ENCODE measurements at places on chromosomes 1 and 21.

DNA sequence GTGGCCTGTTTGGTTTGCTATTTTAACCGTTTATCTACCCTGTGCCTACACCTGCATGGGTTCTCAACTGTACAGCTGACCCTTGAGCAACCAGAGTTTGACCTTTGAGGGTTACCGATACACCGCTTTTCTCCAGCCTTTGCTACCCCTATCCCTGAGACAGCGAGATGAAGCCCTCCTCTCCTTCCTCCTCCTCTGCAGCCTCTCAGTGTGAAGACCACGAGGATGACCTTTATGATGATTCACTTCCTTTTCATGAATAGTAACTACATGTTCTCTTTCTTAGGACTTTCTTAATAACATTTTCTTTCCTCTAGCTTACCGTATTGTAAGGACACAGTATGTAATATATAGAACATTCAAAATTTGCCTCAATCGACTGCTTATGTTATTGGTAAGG is 14.5 kb upstream of the RNF187 start:
- DNase-seq = no peak

GRCh38 chr1:59071289-59071688 is 225.6 kb upstream of the FGGY start:
- DNase-seq = no peak

GRCh38 chr1:76185207-76185606 is 110.7 kb downstream of the ST6GALNAC3 start:
- DNase-seq = no peak

DNA sequence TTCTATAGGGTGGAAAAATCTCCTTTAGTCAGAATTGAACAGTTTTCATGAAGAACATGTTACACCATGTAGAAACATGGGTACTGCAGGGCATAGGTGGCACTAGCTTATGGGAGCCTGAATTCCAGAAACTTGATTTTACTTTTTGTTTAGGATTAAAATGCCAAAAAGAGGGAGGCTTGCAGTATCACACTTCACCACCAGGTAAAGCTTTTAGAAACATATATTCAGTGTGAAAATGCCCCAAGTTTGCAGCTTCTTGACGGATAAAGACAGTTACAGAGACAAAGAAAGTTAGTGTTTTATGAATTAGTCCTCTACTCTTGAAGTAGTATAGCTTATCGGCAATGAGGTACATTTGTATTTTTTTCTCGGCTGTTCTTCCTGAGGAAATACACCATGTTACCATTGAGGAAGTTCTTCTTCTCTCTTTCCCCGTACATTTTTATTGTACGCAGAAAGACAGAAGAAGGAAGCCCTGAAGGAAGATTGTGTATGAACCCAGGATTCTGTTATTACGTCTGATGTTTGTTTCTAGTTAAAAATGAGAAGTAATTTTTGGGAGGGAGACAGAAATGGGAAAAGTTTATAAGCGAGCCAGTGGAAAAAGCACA is 66.1 kb downstream of the PBX1 start:
- no peak for DNase-seq

- DNase-seq = no peak
These were observed 91.1 kb upstream of the TLR5 start for GRCh38 chr1:223234170-223234514.

DNA sequence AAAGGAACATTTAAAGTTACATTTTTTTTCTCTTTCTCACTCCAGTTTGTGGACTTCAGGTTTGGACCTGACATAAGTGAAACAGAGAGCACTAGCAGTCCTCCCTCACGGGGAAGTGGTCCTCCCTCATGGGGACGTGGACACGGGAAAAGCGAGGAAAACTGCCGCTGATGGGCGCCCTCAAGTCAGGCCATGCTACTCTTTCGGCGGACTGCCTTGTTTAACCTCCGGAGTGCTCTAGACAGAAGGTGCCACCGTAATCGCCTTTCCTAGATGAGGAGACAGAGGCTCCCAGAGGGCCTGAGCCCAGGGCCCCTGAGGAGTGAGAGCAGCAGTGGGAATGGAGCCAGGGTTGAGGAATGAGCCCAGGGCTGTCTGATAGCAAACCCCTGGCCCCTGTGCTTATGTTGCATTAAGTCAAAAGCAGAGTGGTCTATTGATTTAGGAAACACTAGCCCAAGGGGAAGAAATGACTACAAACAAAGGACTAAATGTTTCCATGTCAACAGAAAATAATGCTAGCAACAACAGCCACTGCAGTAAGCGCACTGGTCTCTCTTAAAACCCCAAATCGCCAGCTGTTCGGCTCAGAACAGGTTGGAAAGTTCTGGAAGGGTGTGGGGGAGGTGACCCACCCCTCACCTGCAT is 84.1 kb downstream of the DMRTB1 start:
- no peak for DNase-seq

DNA sequence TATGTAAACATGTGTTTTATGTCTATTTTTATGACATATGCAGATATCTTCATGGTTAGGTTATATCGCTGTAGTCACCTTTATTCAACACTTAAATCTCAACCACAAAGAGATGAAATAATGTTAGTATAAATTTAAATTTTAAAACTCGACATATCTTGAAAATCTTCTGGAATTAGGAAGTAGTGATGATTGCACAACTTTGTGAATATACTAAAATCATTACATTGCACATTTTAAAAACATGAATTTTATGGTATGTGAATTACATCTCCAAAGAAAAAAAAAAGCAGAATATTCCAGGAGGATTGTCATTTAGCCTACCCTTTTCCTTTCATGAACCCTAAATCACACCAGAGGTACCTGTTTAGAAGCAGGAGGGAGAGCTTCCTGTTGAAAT is 39.4 kb upstream of the CACYBP start:
- DNase-seq = no peak

DNA sequence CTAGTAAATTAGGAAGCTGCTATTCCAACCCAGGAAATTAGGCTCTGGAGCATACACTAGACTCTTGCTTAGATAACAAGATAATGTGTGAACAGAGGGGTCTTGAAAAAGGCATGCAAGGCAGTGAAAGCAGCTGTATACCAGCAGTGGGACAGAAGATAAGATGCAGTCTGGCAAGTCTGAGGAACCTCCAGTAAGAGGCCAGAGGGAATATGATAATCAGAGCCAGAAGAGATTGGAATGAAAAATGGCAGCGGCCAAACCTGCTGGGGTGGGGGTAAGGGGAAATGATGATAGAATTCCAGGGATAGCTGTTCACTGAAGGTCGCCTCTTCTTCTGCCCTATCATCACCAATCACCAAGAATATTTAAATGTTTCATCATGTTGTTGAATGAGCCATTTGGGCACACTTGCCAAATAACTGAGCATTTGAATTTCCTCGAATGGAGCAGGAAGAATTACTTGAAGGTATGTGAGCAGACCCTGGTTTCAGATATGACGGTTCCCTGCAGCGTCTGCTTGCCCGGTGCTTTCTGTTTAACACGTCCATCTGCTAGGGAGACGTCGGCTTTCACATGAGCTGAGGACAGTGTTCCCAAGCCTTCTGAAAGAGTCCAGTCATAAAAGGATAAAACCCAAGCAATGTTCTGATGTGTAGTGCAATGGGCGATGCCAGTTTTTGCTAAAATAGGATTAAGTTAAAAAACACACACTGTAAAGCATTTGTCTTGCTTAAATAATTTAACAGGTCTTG is 173.3 kb downstream of the RWDD3 start:
- DNase-seq = peak; percentile 71

DNA sequence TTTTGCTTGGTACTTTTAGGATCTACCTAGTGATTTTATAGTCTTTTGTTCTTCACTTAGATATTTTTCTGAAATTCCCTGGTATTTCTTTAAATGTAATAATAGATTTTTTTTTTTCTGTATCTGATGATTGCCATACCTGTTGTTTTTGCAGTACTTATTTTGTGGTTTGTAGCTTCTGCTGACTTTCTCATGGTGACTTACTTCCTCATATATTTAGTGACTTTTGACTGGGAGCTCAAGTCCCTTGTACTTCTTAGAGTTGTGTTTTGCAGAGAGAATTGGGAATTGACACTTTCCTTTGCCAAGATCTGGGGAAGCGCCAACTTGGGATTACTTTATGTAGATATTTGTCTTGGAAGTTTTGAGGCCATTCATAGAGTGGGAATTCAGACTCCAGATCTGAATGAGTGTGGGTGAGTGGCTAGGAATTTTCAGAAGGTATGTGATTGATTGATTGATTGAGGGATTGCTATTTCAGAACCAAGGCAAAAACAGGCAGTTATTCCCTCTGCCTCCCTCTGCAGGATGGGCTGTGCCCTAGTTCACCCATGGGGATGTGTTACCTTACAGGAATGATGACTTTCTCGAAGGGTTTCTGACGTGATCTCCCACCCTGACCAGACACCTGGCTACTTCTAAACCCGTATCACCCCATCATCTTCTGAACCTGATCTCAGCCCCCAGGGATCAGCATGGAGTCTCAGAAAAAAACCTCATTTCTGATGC is 219.5 kb downstream of the URB2 start:
- no peak for DNase-seq

- DNase-seq = peak; percentile 52
These were observed 10.8 kb upstream of the ANGPTL7 start for GRCh38 chr1:11178021-11179015.

DNA sequence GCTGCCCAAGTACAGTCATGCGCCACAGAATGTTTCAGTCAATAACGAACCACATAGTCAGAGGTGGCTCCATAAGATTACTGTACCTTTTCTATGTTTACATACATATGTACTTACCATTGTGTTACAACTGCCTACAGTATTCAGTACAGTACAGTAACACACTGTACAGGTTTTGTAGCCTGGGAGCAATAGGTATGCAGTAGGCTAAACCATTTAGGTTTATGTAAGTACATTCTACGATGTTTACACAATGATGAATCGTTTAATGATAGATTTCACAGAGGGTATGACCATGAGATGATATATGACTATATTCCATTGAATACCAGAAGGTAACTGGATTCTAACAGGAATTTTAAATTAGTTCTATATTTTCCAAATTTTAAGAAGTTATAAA is 10.5 kb downstream of the YY1AP1 start:
- DNase-seq = no peak

GRCh38 chr1:203695116-203695515 is 68.5 kb downstream of the ATP2B4 start:
- peak; percentile 30 for DNase-seq

DNA sequence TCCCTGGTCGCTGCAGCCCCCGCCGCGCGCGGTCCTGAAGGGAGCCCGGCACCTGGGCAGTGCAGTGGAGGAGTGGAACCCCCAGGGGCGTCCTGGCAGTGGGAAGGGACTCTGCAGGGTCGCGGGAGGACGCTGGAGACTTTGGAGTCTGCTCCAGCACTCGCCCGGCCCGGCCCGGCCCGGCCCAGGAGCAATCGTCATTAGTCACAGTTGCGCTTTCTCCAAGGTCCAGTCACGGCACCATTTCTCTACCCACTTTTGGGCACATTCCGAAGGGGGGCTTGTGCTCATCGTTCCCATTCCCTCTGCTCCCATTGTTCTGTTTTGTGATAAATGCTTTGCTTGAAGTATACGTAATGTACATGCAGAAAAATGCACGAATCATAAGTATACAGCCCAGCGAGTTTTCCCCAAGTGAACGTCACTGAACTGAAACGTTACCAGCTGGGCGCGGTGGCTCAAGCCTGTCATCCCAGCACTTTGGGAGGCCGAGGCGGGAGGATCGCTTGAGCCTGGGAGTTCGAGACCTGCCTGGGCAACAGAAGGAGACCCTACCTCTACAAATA is 999 bp downstream of the THAP3 start:
- peak; percentile 39 for DNase-seq

DNA sequence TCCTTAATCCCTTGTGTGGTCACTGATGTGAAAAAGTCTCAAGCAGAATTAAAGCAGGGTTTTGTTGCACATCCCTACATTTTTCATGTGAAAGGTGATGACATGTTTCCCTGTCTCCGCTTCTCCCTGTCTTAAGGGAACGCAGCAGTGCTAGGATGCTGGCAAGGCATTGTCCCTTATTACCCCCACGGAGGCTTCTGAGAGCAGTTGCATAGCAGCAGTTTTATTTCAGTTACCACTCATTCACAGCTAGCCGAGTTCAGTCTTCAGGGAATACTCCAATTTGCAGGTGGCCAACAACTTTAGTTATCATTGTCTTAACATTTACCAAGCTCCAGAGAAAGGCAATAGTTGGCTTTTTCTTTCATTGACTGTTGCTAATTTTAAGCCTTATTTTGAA is 89.1 kb downstream of the CLEC20A start:
- no peak for DNase-seq

DNA sequence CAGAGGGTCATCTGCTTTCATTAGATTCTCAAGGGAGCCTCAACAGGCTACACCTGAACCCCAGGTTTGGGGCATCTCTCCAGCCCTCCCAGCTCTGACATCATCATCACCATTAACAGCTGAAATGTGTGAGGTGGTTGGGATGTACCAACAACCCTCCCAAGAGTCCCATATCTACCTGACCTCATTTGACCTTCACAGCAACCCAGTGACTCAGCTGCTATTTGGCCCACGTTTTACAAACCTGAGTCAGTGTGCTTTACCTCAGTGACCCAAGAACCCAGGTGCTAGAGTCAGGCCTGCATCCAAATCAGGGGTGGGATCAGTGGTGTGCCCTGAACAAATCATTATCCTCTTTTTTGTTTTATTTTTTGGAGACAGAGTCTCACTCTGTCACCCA is 53.3 kb upstream of the TINAGL1 start:
- no peak for DNase-seq

DNA sequence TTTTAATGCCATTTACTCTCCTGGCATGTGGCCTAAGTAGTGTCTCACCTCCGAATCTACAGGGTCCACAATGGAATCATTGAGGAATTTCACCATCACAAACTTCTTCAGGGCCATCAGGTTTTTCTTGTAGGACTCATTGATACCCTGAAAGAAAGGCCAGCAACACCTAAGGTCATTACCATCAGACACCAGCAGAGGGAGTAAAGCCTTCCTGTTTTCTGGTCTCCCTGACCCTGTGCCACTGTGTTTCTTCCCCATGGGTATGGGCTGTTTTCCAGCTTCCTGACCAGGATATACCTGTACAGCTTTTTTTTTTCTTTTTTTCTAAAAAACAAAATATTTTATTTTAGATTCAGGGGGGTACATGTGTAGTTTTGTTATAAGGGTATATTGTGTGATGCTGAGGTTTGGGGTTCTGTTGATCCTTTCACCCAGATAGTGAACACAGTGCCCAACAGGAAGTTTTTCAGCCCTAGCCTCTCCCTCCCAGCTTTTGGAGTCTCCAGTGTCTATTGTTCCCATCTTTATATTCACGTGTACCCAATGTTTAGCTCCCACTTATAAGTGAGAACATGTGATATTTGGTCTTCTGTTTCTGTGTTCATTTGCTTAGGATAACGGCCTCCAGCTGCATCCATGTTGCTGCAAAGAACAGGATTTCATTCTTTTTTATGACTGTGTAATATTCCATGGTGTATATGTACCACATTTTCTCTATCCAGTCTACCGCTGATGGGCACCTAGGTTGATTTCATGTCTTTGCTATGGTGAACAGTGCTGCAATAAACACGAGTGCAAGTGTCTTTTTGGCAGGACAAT is 18.3 kb downstream of the PPT1 start:
- peak; percentile 54 for DNase-seq

- no peak for DNase-seq
These were observed 104.7 kb downstream of the SNX7 start for GRCh38 chr1:98766255-98766654.

- DNase-seq = no peak
These were observed 308.8 kb downstream of the BRINP3 start for GRCh38 chr1:190168893-190169280.

- no peak for DNase-seq
These were observed 42.0 kb downstream of the COLGALT2 start for GRCh38 chr1:183995322-183996039.

Data from G401 (cell line).